Chondrocyte (in vitro differentiated cells): ENCODE measurements at places on chromosomes 4 and X.

- DNase-seq: no peak
Observed at GRCh38 chr4:147138171-147138570, 192.5 kb upstream of the TTC29 start.

- no peak for DNase-seq
Observed at GRCh38 chr4:139511320-139511719, 44.7 kb downstream of the SETD7 start.

DNA sequence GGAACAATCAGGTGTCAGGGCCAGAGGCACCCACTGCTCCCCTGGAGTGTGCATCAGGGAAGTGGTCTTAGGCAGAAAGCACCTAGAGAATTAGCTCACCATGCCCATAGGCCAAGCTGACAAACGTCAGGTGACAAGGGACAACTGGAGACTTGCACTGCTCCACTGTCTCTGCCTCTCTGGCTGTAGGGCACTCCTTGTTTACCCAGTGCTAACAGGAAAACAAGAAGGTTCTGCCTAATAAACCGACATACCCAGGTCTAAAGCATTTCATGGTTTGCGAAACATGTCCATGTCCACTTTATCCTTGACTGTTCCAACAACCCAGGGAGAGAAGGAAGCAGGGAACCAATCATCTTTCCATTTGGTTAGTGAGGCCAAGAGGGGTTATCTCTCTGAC, 92.5 kb upstream of the MAMLD1 start:
- no peak for DNase-seq

DNA sequence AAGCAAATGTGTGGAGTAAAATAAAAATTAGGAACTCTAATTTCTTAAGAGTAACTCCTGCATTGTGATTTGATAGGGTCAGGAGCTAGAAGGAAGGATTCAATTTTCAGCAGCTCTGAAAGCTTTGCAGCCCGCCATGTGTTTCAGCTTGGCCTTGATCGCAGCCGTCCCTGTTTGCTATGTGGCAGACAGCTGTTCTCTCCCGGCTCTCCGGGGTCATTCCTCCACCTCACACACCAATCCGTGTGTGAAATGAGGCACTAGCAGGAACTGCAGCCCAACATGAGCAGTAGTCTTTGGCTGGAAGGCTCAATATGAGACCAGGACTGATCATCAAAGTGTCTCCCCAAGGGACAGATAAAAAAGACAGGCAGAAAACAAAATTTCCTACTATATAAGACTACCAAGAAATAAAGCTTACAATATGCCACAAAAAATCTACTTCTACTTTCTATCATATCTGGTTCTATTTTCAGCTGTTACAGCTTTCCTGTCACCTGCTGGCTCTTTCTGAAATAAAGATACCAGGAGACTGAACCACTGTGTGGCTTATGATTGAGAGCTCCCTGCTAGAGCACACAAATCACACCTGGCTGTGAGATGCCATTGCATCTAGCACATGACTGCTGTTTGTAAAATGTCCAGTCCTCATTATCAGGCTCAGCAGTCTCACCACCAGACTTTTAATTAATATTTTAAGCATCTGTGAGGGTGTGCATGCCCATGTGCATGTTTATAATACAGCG, 44.1 kb upstream of the SEC24B start:
- DNase-seq: no peak

DNA sequence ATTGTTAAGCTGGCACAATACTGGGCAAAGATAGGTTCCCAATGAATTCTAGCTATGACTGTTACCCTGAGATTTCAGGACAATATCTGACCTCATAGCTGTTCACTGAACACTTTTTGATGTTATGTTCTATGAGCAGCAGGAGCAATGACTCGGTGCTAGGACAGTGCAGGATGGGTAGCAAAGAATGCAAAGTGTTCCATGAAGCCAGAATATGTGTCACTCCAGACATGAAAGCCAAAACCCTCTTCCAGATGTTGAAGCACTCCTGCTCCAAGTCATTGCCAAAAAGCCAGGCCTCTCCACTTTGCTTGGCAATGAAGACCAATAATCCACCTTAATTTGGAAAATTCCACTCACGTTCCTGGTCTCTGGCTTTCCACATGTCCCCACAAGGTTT, 300.9 kb upstream of the CPEB2 start:
- no peak for DNase-seq

DNA sequence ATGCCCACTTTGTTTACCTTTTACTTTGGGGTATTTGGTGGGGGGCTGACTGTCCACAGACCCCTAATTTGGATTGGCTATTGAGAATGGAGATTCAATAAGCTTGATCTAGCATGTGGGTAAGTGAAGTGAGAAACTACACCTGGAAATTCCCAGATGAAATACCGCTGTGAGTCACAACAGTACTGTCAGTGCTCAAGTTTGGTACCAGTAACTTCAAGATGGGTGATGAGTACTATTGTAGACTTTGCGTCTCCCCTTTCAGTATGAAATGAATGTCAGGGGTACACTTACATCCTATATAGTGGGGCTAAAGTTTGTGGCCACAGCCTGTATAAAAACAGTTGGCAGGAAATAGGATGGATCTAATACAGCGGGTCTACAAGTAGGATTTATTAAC, 33.3 kb downstream of the HMGN5 start:
- no peak for DNase-seq

GRCh38 chrX:27740933-27741332, 66.9 kb upstream of the MAGEB10 start:
- no peak for DNase-seq

GRCh38 chr4:156193106-156193505, 239.4 kb upstream of the CTSO start:
- no peak for DNase-seq

GRCh38 chr4:53861856-53862610, 202.4 kb downstream of the CHIC2 start:
- no peak for DNase-seq

DNA sequence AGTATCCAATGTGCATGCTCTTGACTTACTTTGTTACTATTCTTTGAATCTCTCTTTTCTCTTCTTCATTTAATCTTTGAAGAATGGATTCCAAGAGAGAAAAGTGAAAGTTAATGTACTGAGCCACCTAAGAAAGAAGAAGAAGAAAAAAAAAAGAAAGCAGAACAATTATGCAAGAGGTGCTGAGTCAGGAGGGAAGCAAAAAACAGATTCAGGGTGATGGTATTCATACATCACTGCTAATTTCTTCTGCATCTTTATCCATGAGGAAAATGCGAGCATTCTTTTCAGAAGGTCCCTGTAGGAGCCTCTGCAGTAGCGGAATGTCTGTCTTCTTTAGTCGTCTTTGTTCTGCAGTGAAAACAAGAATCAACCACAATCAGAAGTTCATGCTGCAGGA, 43.9 kb downstream of the RASSF6 start:
- DNase-seq: no peak

DNA sequence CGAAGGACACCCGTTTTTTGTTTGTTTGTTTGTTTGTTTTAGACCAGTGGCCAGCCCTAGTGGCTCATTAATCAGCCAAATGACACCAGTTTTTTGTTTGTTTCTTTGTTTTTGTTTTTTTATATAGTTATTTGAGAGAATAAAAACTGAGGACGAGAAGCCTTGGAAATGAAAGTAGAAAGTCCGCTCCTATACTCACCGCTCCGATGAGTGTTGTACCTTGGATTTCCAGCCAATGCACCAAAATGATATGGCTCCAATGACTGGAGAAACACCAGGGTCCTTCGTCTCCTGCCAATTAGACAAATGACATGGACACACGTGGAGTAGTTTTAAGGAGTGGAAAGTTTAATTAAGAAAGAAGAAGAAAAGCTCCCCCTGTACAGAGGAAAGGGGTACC, 87.9 kb downstream of the ZXDA start:
- DNase-seq: no peak

DNA sequence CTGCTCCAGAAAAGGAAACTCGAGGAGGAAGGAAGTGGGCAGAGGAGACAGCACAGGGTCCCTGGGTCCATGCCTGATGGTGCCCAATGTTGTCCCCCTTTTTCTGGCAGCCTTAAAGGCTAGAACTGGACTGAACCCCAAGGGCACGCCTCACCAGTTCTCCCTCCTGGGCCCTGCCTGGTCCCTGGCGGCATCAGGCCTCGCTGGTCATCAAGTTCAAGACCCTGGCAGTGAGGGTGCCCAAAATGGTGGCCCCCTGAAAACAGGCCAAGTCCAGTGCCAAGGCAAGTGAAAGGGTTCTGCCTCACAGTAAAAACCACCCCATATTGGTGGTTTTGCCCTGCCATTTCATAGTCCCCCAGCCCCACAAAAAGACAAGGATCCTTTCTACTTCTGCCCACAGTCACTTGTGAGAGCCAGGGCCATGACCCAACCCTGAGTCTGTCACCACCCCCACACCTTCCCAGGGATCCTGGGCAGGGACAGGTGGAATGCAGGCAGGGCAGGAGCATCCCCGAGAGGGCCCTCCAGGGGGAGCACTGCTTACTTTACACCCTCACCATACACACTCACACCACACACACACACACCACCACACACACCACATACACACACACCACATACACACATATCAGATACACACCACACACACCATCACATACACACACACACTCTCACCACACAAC, 107.6 kb downstream of the DCTD start:
- no peak for DNase-seq

GRCh38 chr4:83180431-83180968, 66.0 kb upstream of the PLAC8 start:
- no peak for DNase-seq

DNA sequence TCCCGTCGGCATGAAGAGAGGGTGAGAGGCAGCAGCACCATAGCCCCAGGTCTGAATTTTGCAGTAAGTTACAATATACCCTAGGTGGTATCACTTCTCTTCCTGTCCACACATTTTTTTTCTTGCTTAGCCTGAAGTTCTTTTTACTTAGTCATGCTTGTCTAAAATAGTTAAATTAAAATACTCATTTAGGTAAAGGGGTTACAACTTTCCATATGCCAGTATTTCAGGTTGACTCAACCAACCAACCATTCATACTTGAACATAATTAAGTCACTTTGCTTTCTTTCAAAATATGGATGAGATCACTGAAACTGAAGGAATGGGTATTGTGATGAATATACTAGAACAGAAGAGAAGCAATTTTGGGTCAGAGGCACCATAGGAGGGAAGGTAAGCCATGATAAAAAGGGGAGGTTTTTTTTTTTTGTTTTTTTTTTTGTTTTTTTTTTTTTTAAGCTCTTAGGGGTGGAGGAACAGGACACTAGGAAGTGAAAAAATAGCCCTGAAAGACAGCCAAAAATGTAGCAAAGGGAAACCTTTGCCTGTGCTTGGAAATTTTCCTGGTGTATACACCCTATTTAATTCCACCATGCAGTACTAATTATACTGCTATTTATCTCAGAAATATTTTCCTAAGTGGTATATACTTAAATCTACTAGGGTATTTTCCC, 41.8 kb downstream of the RPS6KA3 start:
- DNase-seq: no peak

DNA sequence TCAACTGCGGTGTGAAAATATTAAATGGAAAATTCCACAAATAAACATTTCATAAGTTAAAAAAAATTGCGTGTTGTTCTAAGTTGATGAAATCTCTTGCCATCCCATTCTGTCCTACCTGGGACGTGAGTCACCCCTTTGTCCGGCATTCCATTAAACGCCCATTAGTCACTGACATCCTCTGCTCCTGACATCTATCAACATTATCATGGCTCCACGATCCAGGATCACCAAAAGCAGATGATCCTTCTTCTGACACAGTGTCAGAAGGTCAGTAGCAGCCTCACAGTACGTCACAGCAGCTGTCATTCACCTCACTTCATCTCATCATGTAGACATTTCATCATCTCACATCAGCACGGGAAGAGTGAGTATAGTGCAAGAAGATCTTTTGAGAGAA, 125.7 kb downstream of the ZNF827 start:
- DNase-seq: no peak

- DNase-seq: no peak
Observed at GRCh38 chr4:41989994-41990364, 351 bp upstream of the SLC30A9 start.

GRCh38 chr4:31467781-31468180, 747.6 kb downstream of the PCDH7 start:
- DNase-seq: no peak

DNA sequence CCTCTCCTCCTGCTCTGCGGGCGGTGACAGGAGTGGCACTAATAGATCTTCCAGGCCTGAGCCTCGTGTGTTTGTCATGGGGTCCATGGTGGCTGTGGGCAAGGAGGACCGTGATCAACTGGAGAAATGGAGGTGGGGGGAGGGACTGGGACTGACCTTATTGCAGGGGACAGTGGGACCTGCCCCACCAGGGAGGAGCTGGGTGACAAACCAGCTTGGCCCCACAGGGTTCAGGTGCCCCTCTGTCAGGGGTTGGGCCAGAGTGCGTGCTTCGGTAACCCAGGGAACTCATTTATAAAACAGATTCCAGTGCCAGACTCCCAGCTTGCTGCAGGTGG, 366.5 kb downstream of the BCOR start:
- no peak for DNase-seq

DNA sequence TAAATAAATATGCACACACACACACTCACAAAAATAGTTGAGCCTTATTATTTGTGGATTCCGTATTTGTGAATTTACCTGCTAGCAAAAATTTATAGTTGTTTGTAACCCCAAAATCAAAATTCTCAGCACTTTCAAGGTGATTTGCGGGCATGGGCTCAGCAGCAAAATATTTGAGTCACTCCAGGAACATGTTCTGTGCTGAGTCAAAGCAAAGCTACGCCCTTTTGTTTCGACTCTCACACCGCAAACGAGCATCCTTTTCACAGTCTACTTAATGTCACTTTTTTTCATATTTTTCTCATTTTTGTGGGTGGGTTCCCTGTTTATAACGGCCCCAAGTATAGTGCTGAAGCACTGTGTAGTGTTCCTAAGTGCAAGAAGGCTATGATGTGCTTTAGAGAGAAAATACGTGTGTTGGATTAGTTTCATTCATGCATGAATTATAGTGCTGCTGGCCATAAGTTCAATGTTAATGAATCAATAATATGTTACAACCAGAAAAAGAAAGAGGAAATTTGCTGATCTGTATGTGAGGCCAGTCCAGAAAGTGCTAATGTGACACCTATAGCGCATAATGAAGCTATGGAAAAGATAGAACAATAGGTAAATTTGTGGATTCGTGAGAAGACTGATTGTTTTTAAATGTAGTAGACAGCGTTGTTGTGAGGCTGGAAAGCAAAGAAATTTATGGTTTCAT, 723.2 kb upstream of the AGA start:
- DNase-seq: no peak

DNA sequence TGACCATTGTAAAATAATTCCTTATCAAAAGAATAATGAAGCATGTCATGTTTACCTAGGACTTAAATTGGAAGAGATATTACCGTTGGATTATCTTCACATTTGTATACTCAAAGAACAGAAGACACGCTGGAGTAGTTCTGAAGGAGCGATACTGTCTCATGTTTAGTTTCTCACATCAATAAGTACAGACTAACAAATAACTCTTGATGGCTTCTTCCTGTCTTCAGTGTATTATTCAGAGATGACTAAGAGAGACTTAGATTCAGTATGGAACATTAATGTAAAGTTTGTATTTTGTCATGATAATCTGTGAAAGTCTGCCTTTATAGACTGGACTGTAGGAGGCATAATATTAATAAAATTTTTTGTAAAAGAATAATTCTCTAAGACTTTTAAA, 72.7 kb downstream of the SPRY1 start:
- no peak for DNase-seq
